Brain (organoid and tissue), 16 donors: ENCODE measurements at places on chromosomes 7 and 10. TPM values are rescaled to one million over a fixed set of nuclear protein-coding genes. Genes with fewer than 3 reads are reported as not detected.

- DNase-seq = no peak
These were observed 212.6 kb upstream of the SP4 start for GRCh38 chr7:21215307-21215706.

DNA sequence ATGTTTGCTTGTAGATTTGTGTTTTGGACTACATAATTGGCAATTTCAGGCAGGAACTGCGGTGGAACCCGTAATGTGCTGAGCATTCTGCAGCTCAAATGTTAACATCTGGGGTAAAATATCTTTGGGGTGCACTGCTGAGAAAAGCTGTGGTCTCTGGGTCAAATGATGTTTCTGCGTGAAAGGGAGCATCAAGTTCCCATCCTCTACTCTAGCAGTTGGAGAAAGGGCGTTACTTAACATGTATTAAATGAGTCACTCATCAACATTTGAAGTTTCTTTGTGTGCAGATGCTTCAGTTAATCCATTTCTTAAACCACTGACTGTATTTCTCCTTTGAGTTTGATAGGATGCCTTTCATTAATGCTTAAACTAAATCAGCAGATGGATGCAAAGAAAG is 273.1 kb upstream of the PITRM1 start:
- DNase-seq = no peak

DNA sequence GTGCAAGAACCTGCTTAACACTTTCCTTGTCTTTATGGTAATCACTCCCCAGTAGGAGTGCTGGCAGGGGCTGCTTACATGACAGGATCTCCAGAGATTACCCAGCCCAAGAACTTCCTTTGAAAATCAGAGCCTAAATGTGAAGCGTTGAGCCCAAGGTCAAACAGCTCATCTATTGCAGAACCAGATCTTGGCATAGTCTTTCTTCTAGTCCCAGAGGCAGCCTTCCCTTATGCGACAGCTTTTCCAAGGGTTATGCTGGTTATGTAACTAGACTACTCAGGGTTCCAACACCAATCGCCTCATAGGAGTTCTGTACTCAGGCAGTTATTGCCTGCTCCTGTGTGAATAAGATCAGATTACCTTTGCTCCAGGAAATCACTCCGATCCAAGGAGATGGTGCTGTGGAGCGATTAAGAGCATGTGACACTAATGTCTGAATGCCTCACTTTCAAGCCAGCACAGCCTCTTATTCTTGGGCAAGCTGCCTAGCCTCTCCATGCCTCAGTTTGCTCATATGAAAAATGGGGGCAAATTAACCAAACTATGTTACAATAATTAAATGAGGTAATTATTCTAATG is 8.4 kb upstream of the LGI1 start:
- no peak for DNase-seq

DNA sequence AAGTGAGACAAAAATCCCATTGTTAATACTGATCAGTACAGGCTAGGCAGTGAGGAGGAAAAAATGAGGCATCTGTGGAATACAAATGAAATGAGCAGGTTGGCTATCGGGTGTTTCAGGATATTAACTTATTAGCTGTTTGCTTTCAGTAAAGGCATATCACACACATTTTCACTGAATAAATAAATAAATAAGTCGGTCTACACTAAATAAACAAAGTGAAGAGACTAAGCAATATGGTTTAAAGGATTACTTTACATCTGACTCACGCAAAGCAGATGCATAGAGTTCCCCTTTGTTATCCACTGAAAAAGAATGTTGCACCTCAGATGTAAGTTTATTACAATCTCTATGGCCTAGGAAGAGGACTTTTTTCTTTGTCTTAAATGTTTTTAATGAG is 6.3 kb upstream of the SEMA3A start:
- DNase-seq = no peak

Gene EPO
- polyA plus RNA-seq = not detected

GRCh38 chr7:157499835-157500153 is 163.0 kb downstream of the DNAJB6 start:
- no peak for DNase-seq

Gene GPR15LG
- not detected for polyA plus RNA-seq

GRCh38 chr10:13633689-13634088 is 46.9 kb downstream of the PRPF18 start:
- DNase-seq = peak; percentile 84
